ENCODE measurements at places on chromosomes 1 and 21.

- DNase-seq = no peak
These were observed 163.4 kb downstream of the RUNX1 start for GRCh38 chr21:34885626-34886239.

- DNase-seq = no peak
These were observed 852.0 kb upstream of the ADAMTS5 start for GRCh38 chr21:27818847-27819246.

- no peak for DNase-seq
These were observed 151.9 kb downstream of the NTPCR start for GRCh38 chr1:233102341-233102740.

GRCh38 chr1:119472080-119472818 is 34.8 kb upstream of the HSD3B1 start:
- DNase-seq = no peak

- no peak for DNase-seq
These were observed 270.6 kb upstream of the ZRANB2 start for GRCh38 chr1:71351438-71351837.

DNA sequence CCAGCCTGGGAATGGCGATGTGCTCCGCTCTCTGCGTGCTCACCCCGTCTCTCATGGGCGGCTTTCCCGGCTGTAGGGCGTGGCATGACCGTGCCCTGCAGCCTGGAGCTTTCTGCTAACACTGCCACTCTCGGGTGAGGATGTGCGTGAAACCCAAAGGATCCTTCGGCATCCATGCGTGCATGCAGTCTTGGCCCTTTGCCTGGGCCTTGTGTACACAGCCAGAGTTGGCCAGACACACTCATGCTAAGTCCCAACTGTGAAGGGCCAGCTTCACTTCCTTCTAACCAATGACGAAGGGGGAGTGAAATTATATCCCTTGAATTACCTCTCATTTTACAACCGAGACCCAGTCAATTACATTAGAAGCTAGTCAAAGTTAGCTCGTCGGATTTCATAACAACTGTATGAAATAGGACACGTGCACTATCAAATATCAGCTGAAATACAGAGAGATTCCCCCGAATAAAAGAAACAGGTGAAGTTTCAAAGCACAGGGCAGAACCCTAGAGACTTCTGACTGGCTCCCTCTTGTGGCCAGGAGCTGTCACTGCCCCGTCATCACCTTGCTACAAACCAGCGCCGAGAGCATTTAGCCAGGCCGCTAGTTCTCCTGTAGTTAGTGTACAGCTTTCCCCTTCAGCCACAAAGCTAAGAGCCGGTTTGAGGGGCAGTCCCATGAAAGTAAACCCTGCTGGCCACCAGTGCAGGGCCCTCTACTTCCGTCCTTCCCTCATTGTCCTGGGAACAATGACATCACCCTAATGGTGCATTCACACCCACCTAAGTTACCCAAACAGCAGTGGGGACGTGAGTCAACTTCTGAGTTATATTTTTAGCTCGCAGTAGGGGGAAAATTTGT is 63.4 kb upstream of the COA6 start:
- DNase-seq = peak; percentile 53

- peak; percentile 13 for DNase-seq
These were observed 570 bp upstream of the NPR1 start for GRCh38 chr1:153677718-153678518.

GRCh38 chr1:203328714-203329122 is 22.2 kb downstream of the FMOD start:
- no peak for DNase-seq

- no peak for DNase-seq
These were observed 250.3 kb upstream of the SGIP1 start for GRCh38 chr1:66283622-66284041.

GRCh38 chr1:240555524-240555923 is 56.4 kb downstream of the GREM2 start:
- no peak for DNase-seq
